NAMALWA (cell line): ENCODE measurements at places on chromosomes 6 and 20.

DNA sequence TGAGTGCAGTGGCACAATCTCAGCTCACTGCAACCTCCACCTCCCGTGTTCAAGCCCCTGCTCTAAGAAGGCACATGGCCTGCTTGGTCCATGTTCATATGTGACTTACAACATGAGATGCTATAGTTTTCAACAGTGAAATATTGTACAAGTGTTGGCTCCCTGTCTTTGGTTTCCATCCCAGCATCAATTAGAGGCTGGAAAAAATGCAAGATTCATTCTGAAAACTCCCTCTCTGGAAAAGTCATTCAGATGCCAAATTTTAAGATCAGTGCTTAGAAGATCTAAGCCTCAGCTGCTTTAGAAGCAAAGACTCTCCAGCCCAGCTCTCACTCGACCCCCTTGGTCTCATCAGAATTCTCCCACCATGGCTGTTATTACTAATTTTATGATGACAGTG, 398.9 kb downstream of the KIF16B start:
- no peak for DNase-seq

DNA sequence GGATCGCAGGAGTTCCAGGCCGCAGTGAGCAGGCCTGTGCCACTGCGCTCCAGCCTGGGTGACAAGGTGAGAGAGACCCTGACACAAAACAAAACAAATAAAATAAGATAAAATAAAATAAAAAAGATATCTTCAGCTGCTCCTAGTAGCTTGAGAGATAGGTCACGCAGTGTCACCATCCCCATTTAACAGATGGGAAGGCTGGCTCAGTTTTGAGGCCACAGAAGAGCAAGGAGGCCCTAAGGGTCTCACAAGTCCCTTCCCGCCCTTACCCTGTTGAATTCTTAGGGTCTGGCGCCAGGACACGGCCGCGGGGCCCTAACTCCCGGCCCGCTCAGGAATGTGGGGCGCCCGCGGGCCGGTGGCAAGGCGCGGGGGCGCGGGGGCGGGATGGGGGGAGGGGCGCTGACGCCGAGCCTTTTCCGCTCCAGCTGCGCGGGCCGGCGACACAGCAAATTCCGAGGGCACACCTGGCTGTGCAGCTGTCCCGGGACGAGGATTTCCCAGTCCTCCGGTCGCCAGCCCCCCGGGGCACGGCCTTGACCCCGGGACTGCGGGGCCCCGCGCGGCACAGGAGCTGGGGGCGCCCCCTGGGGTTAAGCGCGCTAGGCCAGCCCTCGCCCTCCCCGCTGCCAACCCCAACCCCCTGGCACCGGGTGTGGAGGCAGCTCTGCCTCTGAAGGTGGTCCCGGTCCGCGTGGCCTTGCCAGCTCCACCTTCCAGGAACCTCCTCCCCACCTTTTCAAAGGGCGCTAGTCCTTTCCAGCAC, 10.3 kb upstream of the R3HDML start:
- peak; percentile 35 for DNase-seq

DNA sequence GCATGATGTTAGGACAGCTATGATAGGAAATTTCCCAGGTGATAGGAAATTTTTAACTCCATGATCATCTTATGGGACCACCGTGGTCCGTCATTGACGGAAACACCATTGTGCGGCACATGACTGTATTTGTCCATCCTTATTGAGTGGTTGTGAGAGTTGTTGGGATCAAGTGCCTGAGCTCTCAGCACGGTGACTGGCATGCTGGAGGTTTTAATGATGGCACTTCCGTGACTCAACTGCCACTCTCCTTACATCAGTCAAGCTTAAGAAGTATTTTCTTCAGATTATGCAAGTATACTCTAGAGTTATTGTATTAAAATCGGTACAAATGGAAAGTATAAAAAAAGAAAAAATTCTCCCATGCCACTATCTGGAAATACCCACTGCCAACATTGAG, 20.7 kb downstream of the PBOV1 start:
- no peak for DNase-seq

GRCh38 chr6:112842330-112842685, 495.2 kb downstream of the RFPL4B start:
- no peak for DNase-seq

GRCh38 chr6:144133225-144133821, 17.0 kb upstream of the STX11 start:
- no peak for DNase-seq

- DNase-seq: no peak
Observed at GRCh38 chr6:92132457-92132856, 1286.9 kb downstream of the EPHA7 start.

DNA sequence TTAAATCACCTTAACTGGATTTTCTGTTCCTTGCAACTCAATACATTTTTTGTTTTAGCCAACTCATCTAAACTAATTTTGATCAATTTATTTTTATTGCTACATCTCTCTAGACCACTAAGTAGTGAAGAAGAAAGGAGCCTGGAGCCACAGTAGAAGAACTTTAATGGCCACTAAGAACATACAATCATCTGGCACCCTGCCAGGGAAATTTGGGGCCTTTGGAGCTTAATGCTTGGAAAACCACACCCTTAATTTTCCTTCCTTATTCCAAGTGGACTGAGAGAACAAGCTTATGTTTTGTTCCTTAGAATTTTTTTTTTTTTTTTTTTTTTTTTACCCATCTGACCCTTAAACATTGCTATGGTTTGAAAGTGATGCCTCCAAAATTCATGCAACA, 12.0 kb upstream of the GMDS start:
- DNase-seq: no peak

GRCh38 chr20:38406476-38406875, 28.7 kb downstream of the SNHG17 start:
- no peak for DNase-seq

- DNase-seq: no peak
Observed at GRCh38 chr6:6332811-6333244, 12.4 kb upstream of the F13A1 start.

DNA sequence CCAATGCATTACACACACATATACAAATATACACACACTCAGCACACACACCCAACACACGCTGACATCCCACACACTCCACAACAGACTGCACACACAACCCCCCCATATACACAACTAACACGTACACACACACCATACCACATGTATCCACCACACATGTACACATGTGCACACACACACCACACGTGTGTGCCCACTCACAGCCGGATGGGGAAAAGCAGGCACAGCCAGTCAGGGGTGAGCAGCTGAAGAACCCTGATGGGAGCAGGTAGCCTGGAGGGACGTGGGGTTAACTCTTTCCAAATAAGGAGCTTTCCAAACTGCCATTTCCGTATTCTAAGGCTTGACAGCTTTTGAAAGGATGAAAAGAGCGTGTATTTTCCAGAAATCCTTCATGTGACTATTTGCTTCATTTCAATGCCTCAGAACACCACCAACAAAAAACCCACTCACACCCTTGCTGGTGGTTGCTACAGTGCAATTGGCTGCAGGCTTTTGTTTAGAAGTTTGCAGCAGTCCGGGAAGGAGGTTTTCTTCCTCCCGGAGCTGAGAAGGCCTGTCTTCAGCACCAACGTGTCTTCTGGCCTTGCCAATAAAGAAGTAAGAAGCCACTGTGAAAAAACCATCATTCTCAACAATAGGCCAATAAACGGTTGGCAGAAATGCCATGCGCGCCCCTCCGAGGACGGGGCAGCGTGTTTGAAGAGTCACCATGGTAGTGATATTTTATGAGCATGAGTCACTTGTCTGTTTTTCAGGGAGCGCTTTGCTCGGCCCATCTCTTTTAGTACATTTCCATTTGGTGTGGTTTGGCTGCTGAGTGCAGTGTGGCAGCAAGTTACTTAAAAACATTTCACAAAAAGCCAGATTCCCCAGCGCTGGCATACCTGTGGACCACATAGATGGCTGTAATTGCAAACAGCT, 131.3 kb upstream of the GMDS start:
- DNase-seq: no peak

- peak; percentile 50 for DNase-seq
Observed at GRCh38 chr20:51385646-51386530, 156.6 kb downstream of the NFATC2 start.

- no peak for DNase-seq
Observed at GRCh38 chr6:64990652-64991304, 716.2 kb downstream of the EYS start.

DNA sequence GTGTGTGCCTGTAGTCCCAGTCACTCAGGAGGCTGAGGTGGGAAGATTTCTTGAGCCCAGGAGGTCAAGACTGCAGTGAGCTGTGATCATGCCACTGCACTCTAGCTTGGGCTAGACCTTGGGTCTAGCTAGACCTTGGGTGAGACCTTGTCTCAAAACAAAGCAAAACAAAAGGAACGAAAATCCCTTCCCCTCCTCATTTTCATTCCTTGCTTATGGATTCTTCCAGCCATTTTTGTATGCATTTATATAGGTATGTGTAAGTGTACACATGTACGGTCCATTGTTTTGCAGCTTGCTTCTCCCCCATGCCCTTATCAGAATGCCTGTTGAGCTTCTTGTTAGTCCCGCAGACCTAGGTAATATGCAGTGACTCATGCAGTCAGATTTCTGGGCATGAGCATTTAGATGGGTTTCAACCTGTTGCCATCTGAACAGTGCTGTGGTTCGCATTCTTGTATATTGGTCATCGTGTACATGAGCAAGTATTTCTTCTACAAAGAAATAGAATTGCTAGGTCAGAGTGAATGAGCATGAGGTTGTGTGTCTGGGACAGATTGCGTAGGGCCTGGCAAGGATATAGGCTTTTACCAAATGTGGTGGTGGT, 73.2 kb downstream of the ATRN start:
- DNase-seq: no peak

- DNase-seq: no peak
Observed at GRCh38 chr20:540391-541201, 3.0 kb downstream of the CSNK2A1 start.

GRCh38 chr6:7138046-7138531, 30.3 kb downstream of the RREB1 start:
- no peak for DNase-seq

GRCh38 chr20:46752728-46753127, 43.3 kb downstream of the SLC2A10 start:
- DNase-seq: peak; percentile 73
